ENCODE measurements at places on chromosomes 11 and 22.

DNA sequence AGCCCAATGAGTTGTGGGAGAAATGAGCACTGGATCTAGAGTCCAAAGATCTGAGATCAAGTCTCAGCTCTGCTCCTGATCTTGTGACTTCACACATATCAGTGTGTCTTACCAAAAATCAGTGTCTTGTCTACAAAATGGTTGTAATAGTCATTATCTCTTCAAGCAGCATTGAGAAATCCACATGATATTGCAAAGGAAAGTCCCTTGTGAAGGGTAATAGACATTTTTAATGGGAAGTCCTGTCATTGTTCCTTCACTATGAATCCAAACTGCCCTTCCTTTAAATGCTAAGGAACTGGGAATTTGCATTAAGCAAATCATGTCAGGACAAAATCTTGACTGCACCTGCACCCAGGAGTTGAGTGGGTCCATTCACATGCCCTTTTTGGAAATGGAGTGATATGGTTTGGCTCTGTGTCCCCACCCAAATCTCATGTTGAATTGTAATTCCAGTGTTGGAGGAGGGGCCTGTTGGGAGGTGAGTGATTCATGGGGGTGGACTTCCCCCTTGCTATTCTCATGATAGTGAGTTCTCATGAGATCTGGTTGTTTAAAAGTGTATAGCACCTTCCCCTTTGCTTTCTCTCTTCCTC is 51.1 kb downstream of the COMMD9 start:
- DNase-seq, result no peak

- peak; percentile 48 for DNase-seq
Measured at GRCh38 chr22:30354644-30355043, 2.0 kb downstream of the SF3A1 start.

DNA sequence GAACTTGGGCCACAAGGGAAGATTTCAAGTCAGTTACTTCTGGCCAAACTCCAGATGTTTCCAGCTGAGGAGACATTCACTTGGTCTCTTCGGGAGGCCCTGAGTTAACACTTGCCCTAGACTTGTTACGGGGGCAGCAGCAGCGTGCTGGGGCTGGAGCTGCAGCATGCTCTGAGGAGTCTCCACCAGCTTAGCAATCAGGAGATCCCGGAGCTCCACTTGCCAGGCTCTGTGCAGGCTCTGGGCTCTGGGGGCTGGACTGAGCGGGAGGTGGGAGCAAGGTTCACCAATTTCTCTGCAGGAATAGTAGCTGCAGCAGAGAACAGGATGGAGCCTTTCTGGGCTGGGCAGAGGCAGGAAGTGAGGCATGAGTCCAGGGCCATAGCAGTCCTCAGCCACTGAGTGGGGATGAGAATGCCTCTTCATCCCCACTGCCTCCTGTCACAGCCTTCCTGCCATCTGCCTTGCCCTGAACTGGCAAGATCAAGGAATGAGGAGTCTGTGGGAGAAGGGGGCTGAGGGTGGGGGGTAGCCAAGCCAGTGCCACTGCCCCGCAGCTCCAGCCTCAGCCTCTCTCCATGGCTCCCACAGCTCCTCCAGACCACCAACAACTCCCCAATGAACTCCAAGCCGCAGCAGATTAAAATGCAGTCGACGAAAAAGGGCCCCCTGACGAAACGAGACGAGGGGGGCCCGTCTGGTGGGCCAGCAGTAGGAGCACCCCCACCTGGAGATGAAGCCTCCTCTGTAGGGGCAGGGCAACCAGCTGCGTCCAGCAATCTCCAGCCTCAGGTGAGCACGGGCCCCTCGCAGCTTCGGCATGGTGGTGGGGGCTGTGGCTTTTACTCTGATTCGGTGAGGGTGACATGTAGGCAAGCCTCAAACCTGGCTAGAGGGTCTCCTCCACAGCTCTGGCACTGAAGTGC is 23.4 kb downstream of the GTPBP1 start:
- no peak for DNase-seq

GRCh38 chr11:15143855-15144254 is 29.1 kb downstream of the INSC start:
- no peak for DNase-seq

DNA sequence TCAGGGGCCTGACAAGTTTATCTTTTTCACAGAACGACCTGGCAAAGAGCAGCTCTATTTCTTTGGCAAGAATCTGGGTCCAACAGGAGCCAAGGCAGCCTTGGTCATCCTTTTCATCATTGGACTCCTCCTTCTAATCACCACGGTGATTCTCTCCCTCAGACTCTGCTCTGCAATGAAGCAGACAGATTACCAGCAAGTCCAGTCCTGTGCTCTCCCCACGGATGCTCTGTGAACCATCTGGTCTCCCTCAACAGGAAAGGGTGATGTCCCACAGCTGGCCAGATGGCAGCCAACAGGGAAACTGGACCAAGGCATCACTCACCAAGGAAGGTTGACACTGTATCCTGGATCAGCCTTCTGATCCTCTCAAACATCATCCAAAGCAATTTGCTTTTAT is 17.0 kb upstream of the PANX1 start:
- DNase-seq, result no peak

GRCh38 chr22:28462901-28463300 is 216.7 kb downstream of the TTC28 start:
- no peak for DNase-seq

DNA sequence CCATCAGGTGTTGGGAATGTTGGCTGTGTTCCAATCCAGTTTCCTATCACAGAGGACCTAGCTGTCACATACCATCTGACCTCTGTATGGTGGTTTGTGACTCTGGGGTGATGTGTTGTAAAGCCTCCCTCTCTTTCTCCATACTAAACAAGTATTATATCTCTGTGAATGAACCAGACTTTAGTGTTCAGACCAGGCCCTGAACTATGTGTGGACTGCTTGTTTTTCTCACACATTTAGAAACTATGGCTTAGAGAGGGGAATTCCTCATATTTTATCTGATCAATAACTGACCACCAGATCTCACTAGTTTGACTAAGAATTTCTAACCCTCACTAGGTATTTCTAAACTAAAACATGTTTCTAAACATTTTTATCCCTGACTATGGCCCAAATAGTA is 17.5 kb downstream of the NCR3LG1 start:
- peak; percentile 33 for DNase-seq

DNA sequence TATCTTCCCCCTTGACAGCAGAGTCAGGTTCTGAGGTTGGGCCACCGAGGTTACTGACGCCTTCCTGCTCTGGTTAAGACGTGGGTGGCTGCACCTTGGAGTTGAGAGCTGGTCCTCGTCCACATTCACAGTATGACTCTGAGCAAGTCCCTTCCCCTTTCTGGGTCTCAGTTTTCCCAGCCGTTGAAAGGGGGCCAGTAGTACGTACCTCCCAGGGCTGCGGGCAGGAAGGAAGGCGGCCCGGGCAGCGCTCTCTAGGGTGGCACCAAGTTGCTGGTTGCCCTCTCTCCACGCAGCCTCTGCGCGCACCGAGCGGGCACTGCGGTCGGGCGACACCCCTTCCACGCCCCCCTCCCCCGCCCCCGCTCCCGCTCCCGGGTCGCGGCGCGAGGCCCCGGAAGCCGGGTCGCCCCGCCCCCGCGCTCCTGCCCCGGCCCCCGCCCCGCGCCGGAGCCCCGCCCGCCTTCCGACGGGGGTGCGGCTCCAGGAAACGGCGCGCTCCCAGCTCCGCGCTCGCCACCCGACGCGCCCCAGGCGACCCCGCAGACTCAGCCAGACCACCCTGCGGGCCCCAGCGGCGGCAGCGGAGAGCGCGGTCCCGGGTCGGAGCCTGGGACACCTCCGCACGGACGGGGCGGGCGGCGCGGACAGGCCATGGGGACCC is at the start of gene EHBP1L1:
Gene EHBP1L1 (plus strand): TSS at position 486 of the 664 bp plus-strand sequence. CDS start 250 bp downstream, outside the sequence.
- peak; percentile 64 for DNase-seq

- peak; percentile 17 for DNase-seq
Measured at GRCh38 chr11:102843489-102843888, at the start of gene MMP3. Gene MMP3, minus strand, starts transcription at chr11:102843609. Its CDS starts 63 bp downstream, at chr11:102843546.

DNA sequence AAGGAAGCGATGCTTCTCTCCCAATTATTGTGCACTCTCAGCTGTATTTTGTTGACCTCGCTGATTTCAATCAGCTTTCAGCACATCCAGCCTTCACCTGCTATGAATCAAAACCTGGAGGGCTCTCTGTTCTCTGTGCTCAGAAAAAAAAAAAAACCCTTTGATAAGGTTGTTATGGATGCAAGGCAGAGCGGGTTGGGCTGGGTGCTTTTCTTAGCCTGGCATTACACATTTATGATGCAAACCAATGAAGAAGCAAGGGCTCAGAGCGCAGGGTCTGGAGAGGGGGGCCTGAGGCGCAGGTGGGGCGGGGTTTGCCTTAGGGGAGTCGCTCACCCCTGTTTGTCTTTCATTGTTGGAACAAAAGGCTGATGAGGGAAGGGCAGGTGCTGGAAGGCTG is 86.0 kb upstream of the CADM1 start:
- DNase-seq, result no peak

DNA sequence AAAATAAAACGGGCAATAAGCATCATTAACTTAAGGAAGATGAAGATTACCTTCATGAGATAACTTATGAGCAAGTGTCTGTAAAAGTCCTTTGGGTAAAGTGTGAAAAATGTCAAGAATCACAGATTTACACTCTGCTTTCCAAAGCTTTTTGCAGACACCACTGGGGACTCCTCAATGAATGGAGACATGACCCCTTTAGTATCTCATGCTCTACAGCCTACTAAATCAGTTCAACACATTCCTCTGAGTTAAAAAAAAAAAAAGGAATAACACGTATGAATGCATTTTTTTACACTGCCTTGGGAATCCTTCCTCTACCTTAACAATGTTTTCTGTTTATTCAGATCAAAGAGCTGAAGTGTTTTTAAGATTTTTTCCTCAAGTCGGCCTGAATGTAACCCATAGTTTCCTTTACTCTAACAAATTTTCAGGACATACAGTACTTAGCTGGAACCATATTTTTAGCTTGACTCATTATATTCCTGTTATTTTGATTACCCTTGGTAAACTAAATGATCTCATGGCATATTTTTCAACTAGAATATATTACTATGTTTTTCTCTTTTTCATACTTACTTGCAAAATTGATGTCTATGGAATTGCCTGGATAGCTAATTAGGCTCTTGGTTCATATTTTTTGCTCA is 25.9 kb upstream of the RAB30 start:
- DNase-seq, result no peak

DNA sequence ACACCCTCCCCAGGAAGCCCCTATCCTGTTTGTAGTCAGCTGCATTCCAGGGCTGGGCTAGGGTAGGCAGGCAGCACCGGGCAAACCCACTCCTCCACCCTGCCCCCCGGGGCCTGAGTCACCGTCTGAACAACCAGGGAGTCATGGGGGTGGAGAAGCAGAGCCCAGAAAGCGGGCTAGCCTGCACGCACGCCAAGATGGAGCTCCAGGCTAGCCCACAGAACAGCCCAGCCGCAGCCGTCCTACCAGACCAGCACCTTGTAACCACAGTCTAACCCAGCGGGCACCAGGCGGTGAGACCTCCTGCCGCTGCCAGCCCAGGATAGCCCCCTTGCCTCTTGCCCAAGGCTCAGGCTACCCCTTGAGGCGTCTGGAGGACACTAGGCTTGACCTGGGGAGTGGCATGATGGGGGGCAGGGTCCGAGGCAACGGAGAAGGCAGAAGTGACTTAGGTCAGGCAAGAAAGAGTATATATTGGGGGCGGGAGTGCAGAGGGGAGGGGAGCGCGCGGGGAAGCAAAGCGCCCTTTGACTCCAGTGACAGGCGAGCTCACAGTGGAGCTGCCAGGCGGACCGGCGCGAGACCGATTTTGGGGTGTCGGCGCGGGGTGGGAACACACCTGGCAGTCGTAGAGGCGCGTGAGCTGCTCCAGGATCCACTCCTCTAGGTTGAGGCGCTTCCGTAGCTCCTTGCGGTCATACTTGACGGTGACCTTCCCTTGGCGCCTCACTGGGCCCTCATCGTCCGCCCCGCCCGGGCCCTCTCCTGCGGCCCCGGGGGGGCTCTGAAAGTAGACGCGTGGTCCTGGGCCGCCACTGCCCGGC is 734 bp downstream of the PPP1R14B start:
- DNase-seq, result peak; percentile 96

GRCh38 chr22:32325416-32325801 is 32.3 kb upstream of the RFPL3 start:
- no peak for DNase-seq

- DNase-seq, result no peak
Measured at GRCh38 chr11:45331839-45332238, 45.7 kb upstream of the SYT13 start.

- peak; percentile 35 for DNase-seq
Measured at GRCh38 chr11:4606231-4607015, 1.6 kb downstream of the TRIM68 start.

GRCh38 chr11:7642747-7643146 is 30.6 kb downstream of the CYB5R2 start:
- no peak for DNase-seq

DNA sequence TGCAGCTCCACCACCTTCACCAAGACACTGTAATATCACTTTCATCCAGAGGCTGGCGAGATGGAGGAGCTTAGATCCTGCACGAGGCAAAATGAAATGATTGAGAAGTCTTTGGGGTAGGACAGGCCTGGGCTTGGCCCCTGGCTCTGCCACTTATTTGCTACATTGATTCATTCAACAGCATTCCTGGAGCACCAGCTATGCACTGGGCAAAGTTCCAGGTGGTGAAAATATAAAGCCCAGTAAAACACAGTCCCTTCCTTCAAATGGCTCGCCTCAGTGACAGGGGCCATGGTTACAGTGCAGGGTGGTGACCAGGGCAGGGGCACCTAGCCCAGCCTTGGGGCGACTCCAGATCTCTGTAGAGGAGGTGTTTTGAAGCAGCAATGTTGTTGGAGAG is 19.7 kb downstream of the ALX4 start:
- DNase-seq, result no peak

GRCh38 chr22:38570779-38571364 is 889 bp upstream of the DMC1 start:
- peak; percentile 43 for DNase-seq

- no peak for DNase-seq
Measured at GRCh38 chr11:118635237-118635591, 27.8 kb downstream of the PHLDB1 start.
